ENCODE measurements at places on chromosomes 4 and X.

DNA sequence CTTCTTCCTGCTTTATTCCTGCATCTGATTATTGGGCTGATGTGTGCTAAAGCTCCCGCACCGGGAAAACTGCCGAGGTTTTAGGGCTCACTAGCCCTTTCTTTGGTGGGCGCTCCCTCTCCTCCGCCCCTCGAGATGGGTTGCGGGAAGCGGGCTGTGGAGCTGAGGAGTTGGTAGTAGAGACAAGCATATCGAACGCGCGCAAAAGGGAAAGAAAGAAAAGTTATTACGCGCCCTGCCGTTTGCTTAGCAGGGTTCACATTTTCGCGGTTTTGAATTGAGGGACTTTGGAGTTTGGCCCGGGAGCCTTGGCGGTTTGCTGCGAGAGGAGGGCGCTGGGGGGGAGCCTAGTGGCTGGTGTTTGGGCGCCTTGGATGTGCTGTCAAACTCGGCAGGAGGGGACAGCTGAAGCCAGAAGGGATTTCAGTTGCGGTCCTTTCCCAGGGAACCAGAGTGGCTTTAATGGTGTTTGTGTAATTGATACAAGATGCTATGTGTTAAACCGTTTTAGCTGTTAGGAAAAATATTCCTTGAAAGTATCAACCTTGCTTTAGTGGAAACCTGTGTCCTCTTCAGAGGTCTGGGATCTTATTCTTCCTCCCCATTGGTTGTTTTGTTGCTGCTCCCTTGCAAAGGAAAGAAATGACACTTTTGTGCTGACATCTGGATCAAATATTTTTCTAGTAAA lies 1.1 kb downstream of the GAB1 start:
- DNase-seq: no peak

DNA sequence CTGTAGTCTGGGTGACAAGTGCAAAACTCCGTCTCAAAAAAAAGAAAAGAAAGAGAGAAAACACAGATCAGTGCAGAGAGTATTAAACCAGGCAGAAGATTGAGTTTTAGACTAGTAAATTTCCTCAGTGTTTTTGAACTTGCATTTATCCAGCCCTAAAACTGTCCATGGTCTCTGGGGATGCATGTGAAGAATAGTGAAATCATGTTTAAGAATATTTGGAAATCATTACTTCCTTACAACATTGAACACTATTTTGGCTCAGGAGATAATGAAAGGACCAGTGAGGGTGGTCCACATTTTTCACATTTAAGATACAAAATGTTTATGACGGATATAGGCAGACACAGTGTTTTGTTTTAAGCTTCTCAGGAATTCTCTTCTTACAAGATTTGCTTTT lies 195.8 kb upstream of the RASGEF1B start:
- no peak for DNase-seq

- DNase-seq: no peak
These were observed 155.2 kb upstream of the GALNT7 start for GRCh38 chr4:173013232-173013930.

DNA sequence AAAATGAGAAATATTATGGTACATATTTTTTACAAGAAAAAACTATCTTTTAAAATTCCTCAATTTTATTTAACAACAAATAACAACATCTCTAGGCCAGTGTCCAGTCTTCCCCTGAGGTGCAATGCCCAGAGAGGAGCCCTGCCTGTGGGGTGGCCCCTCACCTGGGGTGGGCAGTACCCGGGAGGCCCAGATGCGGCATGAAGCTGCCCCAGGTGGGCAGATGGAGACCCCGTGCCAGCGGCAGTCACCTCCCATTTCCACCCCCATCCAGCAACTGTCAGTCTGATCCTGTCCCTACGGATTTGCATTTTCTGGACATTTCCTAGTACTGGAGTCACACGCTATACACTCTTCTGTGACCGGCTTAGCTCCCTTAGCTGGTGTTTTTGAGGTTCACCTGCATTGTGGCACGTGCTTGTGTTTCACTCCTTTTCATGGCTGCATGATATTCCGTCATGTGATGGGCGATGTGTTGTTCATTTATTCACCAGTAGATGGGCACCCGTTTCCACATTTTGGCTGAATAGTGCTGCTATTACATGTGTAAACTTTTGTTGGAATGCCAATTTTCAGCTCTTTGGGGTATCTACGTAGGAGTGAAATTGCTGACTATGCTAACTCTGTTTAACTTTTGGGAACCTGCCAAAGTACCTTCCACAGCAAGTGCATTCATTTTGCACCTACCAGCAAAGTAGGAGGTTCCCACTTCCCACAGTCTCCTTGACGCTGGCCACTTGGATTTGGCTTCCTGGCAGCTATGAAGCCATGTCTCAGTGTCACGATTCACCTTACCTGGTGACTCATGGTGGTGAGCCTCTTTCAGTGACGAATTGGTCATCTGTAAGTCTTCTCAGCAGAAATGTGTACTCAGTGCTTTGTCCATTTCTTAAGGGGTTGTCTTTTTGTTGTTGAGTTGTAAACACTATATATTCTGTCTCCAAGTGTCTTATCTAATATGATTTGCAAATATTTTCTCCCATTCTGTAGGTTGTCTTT lies 11.7 kb upstream of the MAEA start:
- no peak for DNase-seq

DNA sequence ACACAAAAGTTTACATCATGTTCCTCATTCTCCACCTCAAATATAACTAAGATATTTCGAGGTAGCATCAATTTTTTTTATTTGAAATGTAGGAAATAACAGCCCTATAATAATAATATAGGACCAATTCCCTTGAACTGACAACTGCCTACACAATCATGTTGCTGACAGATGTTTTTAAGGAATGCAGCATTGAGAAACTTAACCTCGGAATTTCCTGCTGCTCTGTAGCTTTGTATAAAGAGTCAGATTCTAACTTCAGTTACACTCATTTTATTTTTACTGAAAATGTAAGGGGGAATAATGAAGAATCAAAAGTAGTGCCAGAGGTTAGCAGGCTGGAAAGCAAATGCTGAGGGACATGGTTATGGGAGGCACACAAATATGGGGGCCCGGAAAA lies 235.8 kb downstream of the RBMX2 start:
- DNase-seq: no peak
